A549 treated with GW870086 at 1 μM for 4 hours (cell line): ENCODE measurements at places on chromosomes 4 and X. TPM values are rescaled to one million over a fixed set of nuclear protein-coding genes. Genes with fewer than 3 reads are reported as not detected.

Gene HTRA3
- total RNA-seq, result 14.5 to 20.7 TPM (median 19.6 TPM) in 5 replicates

Gene WDR13
- total RNA-seq, result 59.3 to 82.9 TPM (median 81.7 TPM) in 5 replicates

Gene PAGE1
- total RNA-seq, result 0.29 TPM in 1 of 5 replicates, not detected in the others

Gene TRPC3
- 0.05 to 0.11 TPM (median 0.06 TPM) in 4 of 5 replicates, not detected in the other for total RNA-seq

Gene IGSF1
- total RNA-seq, result 0.23 to 0.53 TPM (median 0.35 TPM) in 5 replicates

Gene NWD2
- total RNA-seq, result not detected in 5 replicates

Gene CDX4
- not detected in 5 replicates for total RNA-seq

Gene OPRPN
- total RNA-seq, result not detected in 5 replicates

Gene EGF
- 0.15 to 0.75 TPM (median 0.43 TPM) in 5 replicates for total RNA-seq

Gene MAGEA9
- total RNA-seq, result not detected in 5 replicates

Gene GAGE2A
- total RNA-seq, result not detected in 5 replicates

Gene MAGEA2B
- not detected in 5 replicates for total RNA-seq
